ENCODE measurements at places on chromosomes 2 and 18.

DNA sequence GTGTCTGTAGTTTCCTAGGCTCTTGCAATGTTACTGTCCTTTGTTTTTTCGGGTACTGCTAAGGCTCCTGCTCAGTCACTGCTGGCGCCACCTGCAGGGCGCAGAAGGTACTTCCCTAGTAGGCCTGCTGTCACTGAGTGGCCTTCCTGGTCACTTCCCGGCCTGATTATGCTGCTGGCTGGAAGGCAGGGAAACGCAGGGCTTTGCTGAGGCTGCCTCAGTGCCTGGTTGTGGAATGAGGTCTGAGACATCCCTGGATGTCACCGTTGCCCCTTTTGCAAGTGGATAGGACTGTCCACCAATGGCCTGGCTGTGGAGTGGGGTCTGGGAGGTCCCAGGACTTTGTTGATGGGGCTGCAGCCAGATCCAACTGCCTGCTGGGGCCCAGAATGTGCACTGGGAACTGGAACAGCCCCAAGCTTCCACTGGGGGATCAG lies 13.1 kb downstream of the DAW1 start:
- DNase-seq = no peak

DNA sequence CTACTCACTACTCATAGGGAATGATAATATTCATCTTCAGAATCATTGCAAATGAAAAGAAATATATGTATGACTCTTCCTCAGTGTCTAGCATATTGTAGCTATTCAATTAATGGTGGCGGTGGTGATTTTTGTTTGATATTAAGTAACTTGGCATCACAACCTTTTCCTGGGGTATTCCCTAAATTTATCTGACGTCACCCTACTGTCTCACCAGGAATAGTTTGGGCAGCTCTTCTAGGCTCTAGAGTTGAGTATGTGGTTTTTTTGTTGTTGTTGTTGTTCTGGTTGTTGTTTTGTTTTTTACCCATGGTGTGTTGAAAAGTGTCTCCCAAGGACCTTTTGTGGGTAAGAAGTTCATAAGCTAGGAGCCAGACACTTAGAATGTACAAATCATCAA lies 1320.3 kb upstream of the LRRTM1 start:
- DNase-seq = no peak

DNA sequence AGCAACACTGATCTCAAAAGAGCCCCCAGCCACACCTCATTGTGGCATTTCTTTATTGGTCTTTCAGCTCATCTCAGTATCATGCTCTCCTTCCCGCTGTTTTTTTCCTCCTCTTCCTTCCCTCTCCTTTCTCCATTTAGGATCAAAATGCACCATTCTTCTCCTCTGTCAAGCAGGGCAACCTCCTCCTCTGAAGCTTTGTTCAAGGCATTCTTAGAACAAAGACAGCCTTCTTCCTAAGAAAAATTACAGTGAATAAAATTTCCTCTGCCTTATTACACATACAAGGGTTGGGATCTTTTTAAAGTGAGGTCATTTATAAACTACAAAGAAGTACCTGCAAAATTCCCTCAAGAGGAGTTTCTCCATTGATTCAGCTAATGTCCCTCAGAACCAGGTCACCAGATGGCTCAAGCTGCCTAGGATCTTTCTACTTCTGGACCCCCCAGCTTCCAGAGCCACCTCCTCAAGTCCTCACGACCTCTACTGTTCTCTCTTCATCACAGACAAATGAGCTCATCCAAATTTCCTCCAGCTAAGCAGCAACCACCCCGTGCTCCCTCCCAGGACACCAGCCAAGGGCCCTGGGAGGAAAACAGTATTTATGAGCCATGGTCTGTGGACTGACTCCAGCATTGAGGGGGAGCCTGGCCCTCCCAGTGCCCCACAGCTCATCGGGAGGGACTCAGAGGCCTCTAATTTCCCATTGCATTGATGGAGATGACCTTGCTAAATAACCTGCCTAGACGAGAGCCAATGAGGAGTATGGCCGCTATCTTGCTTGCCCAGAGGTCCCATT lies 18.0 kb downstream of the SFXN5 start:
- DNase-seq = no peak

DNA sequence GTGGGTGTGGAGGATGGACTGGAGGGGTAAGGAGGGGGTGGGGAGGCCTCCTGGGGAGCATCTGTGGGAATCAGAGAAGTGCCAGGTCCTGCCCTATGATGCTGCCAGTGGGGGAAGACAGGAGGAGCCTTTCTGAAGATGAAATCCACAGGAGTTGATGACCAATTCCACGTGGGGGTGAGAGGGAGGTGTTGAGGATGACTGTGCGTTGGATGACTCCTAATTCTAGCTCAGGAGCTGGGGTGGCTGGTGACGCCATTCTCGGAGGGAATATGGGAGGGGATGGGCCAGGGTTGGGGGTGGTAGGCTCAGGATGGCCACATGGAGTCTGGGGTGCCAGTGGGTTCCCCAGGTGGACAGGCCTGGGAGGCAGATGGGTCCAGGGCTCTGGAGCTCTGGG lies 32.3 kb downstream of the EMX1 start:
- no peak for DNase-seq

DNA sequence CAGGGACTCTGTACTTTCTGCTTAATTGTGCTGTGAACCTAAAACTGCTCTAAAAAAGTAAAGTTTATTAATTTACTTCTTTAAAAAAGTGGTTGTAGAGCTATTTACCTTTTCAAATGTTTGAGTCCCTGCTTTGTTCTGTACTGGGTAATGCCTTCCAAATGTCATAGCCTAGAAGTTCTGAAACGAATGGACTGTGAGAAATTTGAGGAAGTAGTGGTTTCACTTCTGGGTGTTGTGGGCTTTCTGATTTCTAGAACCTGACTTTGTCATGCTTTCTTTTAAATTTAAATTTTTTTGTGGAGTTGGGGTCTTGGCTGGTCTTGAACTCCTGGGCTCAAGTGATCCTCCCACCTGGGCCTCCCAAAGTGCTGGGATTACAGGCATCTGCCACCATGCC lies 44.6 kb downstream of the SMAD4 start:
- DNase-seq = no peak

DNA sequence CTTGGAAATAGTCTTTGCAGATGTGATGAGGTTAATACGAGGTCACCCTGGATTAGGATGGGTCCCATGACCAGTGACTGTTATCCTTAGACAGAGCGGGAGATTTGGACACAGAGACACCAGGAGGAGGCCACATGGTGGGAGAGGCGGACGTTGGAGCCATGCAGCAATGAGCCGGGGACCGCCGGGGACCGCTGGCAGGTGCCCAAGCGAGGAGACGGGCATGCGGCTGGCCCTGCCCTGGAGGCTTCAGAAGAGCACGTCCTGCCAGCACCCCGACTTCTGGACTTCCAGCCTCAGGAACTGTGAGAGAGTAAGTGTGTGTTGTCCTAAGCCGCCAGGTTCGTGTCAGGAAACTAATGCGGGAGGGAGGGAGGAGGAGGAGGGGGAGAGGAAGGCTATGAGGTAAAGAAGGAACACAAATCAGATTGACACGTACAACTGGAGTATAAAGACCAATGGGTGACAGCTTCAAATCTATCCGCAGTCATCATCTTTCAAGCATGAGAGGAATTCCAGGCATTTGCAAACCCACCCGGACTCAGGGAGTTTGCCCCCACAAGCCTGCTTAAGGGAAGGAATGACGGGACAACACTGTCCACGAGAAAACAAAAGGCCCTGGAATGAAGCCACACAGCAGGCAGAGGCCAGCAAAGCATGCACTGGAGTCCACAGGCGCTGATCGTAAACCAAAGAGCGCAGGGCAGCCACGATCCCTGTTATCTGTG lies 11.6 kb upstream of the BOK start:
- no peak for DNase-seq

GRCh38 chr2:154699575-154699930 lies 1.1 kb downstream of the KCNJ3 start:
- DNase-seq = no peak

- DNase-seq = no peak
These were observed 20.5 kb downstream of the DAPL1 start for GRCh38 chr2:158815658-158816057.

DNA sequence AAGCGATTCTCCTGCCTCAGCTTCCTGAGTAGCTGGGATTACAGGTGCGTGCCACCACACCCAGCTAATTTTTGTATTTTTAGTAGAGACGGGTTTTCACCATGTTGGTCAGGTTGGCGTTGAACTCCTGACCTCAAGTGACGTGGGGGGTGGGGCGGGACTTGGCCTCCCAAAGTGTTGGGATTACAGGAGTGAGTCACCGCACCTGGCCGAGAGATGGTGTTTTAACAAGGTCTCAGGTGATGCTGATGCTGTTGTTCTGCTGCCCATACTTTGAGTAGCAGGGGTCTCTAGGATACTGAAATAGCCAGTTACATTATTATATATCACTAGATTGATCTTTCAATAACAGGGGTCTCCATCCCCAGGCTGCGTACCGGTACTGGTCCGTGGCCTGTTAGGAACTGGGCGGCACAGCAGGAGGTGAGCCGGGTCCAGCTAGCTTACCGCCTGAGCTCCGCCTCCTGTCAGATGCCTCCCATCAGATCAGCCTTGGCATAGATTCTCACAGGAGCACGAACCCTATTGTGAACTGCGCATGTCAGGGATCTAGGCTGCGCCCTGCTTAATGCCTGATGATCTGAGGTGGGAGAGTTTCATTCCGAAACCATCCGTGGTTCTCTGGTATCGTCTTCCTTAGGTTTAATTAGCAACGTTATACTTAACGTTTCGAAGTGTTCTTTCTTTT lies 48.3 kb upstream of the SLC38A11 start:
- DNase-seq = no peak

GRCh38 chr2:15790326-15790725 lies 150.0 kb upstream of the MYCN start:
- no peak for DNase-seq

DNA sequence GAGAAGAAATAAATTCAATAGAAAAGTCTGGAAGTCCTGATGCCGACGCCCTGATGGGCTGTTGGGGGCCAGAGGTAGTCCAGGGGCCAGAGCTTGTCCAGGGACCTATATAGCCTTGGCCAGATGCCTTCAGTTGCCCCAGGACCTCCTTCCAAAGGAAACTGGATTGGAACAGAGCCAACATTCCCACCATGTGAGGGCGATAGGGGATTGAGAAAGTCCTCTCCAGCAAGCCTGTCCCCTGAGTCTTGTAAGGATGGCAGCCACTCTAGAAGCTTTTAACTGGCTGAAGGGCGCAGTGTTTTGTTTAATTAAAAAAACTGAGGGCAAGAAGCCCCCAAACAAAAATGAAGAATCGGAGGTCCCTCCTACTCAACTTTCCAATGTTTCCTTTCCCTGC lies 54.9 kb upstream of the CDCA7 start:
- no peak for DNase-seq

DNA sequence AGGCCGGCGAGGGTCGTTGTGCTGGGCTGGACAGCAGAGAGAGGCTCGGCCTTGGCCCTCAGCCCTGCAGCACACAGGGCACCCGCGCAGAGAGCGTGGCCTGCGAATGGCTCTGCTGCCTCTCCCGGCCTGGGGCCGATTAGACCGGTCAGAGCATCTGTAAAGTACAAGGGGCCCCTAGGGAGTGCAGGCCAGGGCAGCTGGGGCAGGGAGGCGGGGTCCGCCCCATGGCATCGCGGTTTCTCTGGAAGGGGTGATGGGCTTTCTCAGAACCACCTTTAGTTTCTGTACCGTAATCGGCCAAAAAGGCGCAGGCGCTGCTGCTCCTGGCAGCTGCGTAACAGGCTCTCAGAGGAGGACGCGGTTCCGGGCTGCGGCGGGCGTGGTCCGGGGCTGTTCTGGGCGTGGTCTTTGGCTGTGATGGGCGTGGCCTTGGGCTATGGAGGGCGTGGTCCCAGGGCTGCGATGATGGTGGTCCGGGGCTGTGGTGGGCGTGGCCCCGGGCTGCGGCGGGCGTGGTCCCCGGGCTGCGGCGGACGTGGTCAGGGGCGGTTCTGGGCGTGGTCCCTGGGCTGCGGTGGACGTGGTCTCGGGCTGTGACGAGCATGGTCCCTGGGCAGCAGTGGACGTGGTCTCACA lies 1.5 kb upstream of the GPR148 start:
- no peak for DNase-seq

DNA sequence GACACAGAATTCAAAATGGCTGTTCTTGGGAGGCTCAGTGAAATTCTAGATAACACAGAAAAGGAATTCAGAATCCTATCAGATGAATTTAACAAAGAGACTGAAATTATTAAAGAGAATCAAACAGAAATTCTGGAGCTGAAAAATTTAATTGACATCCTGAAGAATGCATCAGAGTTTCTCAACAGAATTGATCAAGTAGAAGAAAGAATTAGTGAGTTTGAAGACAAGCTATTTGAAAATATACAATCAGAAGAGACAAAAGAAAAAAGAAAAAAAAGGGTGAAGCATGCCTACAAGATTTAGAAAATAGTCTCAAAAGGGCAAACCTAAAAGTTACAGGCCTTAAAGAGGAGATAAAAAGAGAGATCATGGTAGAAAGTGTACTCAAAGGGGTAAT lies 12.0 kb upstream of the RANBP2 start:
- no peak for DNase-seq

GRCh38 chr2:97911922-97912575 lies 83.7 kb downstream of the TMEM131 start:
- DNase-seq = no peak

- no peak for DNase-seq
These were observed 35.3 kb downstream of the TCF4 start for GRCh38 chr18:55552526-55553189.

DNA sequence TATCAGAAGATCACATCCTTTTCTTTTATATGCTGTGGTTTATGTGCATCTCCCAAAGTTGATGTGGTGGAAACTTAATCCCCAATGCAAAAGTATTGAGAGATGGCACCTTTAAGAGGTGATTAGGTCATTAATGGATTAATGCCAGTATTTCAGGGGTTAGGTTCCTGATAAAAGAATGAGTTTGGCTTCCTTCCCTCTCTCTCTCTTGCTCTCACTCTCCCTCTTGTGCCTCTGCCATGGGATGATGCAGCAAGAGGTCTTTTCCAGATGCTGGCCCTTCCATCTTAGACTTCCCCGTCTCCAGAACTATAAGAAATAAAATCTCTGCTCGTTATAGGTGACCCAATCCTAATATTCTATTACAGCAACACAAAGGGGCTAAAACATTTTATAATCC lies 85.0 kb downstream of the TTC27 start:
- DNase-seq = no peak

DNA sequence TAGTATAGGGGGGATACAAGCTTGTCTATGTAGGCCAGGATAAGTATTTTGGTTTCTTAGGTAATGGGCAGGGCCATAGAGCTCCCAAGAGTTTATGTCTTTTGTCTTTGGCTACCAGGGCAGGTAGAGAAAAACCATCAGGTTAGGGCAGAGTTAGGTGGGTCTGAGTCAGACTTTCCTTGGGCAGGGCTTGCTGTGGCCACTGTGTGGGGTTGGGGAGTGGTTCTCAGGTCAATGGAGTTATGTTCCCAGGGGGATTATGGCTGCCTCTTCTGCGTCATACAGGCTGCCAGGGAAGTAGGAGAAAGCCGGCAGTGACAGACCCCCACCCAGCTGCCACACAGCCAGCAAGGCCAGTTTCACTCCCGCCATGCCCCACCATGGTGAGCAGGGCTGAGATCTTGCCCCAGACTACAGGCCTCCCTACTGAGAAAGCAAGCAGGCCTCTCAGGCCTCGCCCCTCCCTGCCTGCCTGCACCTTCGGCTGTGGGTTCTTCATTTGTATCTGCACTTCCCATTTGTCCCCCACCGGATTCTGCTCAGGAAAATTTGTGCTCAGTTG lies 55.5 kb downstream of the RPIA start:
- DNase-seq = no peak

GRCh38 chr2:218127929-218128455 lies 2.2 kb downstream of the CXCR2 start:
- DNase-seq = no peak

GRCh38 chr2:200781616-200782015 lies 30.1 kb upstream of the BZW1 start:
- no peak for DNase-seq
